ENCODE measurements at places on chromosomes 4 and X.

GRCh38 chrX:142804085-142804484 is 221.6 kb upstream of the SPANXN4 start:
- DNase-seq = no peak

DNA sequence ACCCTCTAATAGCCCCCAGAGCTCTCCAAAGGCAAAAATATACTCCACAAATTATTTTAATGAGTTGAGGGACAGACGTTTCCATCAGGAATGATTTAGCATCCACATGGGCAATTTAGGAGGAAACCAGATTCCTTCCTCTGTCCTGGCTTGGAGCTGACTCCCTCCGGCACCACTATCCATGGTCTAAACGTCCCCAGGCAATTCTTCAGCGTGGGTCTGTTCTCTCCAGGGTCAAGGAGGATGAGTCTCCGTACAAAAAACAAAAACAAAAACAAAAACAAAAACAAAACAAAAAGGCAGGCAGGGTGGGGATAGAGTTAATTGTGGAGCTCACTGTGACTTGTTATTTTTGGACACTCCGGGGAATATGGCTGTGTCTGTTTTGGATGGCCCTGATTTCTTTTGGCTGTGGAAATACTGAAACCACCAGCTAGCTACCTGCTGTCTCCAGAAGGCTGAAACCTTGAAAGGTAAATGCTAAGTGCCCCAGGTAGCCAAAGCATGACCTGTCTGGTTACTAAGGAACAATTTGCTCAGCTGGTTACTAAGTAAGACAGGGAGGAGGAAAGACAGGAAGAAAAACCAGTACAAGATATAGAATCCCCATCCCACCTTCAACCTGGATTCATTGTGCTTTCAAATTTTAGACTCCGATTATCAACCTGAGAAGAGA is 419.1 kb upstream of the LCORL start:
- DNase-seq = no peak

DNA sequence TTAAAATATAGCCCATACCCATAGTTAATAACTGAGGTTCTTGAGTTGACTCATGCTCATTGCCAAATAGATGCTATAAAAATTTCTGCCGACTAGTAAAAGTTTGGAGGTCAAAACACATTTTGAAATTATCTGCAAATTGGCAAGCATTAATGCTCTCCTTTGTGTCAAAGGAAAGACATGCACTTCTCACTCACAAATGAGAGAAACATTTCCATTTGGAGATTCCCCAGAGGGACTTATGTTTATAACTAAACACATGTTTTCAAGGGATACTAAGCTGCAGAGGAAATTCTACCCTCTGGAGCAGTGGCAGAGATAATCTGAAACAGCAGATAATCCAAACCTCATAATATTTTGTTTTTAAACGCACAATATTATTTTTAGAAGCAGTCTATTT is 45.7 kb upstream of the CCDC160 start:
- DNase-seq = no peak

DNA sequence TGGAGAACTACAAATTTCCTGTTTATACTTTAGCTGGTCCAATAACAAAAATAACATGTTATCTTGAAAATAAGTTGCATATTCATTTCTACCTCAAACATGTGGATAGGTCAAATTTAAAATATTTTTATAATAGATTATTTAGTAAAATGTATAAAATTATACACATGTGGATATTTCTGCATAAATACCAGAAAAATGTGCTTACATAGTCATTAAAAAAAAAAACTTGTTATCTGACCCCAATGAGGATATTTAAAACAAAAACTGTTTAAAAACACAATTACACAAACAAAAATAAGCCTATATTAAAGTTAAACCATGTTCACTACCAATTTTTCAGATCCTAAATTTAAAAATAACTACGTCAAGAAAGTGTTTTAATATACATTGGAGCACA is 28.1 kb downstream of the FBXO8 start:
- DNase-seq = no peak

- no peak for DNase-seq
Measured at GRCh38 chr4:95093936-95094929, 336.5 kb downstream of the BMPR1B start.

Measured in germinal center (tissue), 1 donor.